Stimulated activated memory B cell treated with anti-CD40 and anti-IgM and Interleukin-4, amounts not matched to agents 10 μg/mL and 1 μg/mL and 100 μg/mL, for 72 hours (primary cell): ENCODE measurements at places on chromosomes 2 and 18.
A peak's percentile ranks its signal among the peaks of the same experiment; 100 is the strongest.

DNA sequence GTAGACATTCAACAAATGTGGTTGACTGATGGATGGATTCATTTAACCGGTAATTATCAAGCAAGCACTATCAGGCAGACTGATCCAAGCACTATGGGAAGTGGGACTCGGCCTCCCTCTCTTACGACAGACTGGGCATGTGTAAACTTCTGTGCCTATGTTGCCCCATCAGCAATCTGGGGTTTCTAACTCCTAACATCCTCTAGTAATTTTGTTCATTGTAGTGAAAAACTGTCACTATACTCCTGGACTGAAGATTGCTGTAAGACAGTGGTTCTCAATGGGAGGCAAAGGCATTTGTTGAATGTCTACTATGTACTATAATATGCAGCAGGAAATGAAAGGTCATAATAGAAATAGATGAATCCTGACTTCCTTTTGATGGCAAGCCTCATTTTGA lies 51.2 kb upstream of the CREB1 start:
- no peak for ATAC-seq
- H3K4me3 ChIP-seq, result no peak overlapping the region
- no peaks in the 10 kb centered on the region for H3K27me3 ChIP-seq
- H3K27ac ChIP-seq, result no peak overlapping the region
- H3K4me1 ChIP-seq, result peaks cover 18% of the 10 kb centered on the region

DNA sequence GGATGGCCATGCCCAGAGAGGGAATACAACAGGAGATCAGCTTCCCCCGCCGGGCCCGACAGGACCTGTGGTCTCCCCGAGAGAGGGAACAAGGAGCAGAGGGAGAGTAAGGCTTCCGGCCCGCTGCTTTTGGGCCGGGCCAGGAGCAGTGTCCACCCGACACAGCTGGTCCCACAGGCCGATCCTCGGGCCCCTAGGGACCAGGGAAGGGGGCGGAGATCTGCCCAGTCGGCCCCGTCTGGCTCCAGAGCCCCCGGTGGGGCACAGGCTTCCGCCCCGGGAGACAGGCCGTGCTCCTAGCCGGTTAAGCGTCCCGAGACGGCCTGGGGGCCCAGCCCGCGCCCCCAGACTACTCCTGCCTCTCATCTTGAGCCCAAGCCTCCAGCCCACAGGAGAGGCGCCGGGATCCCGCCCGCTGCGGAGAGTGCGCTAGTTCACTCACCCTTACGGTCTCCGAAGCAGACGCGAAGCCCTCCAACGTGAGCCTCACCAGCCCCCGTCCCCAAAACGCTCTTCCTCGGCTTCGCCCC lies at the start of gene MCFD2:
Gene MCFD2, minus strand, starts transcription at position 526 of the 530 bp plus-strand sequence. CDS start 6,635 bp downstream, outside the sequence.
- ATAC-seq, result peak; percentile 53
- H3K27me3 ChIP-seq, result no peaks in the 10 kb centered on the region
- H3K4me3 ChIP-seq, result peak within 1 kb of the TSS; percentile 83

GRCh38 chr2:127165539-127165935 lies 54.6 kb downstream of the CYP27C1 start:
- no peak overlapping the region for H3K27ac ChIP-seq
- no peaks in the 10 kb centered on the region for H3K27me3 ChIP-seq
- no peak overlapping the region for H3K4me3 ChIP-seq
- no peak for ATAC-seq
- peaks cover 10% of the 10 kb centered on the region for H3K4me1 ChIP-seq
- no peaks in the 10 kb centered on the region for H3K36me3 ChIP-seq

- peaks cover 18% of the 10 kb centered on the region for H3K36me3 ChIP-seq
- no peaks in the 10 kb centered on the region for H3K4me1 ChIP-seq
- no peaks in the 10 kb centered on the region for H3K27me3 ChIP-seq
- ATAC-seq, result no peak
- H3K27ac ChIP-seq, result no peak overlapping the region
Measured at GRCh38 chr2:227313310-227313709, 11.7 kb upstream of the MFF start.

DNA sequence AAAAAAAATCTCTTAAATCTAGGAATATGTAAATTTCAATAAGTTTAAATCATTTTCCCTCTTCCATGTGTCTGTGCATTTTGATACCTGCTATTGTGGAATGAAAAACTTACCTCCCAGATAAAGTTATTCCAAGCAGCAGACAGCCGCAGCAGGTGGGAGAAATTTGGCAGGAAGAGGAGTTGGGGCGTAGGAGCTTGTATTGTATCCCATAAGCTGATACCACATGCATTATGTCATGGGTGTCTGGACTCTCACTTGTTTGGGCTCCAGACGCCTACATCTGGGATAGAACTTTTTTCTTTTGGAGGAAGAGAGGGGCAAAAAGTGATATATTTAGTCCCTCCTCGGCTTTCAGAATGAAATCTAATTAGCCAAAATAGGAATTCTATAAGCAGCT lies 59.3 kb upstream of the TCF4 start:
- no peak overlapping the region for H3K4me3 ChIP-seq
- H3K4me1 ChIP-seq, result no peaks in the 10 kb centered on the region
- ATAC-seq, result no peak
- no peaks in the 10 kb centered on the region for H3K36me3 ChIP-seq

- ATAC-seq, result no peak
- H3K36me3 ChIP-seq, result no peaks in the 10 kb centered on the region
- peaks cover 9% of the 10 kb centered on the region for H3K27me3 ChIP-seq
- no peak overlapping the region for H3K4me3 ChIP-seq
- H3K27ac ChIP-seq, result no peak overlapping the region
Measured at GRCh38 chr18:24993628-24994027, 358.3 kb downstream of the ZNF521 start.

GRCh38 chr2:152427902-152428301 lies 92.9 kb downstream of the FMNL2 start:
- no peak overlapping the region for H3K27ac ChIP-seq
- ATAC-seq, result no peak
- H3K36me3 ChIP-seq, result no peaks in the 10 kb centered on the region
- no peaks in the 10 kb centered on the region for H3K27me3 ChIP-seq
- no peak overlapping the region for H3K4me3 ChIP-seq

GRCh38 chr2:29209551-29209950 lies 94.3 kb downstream of the CLIP4 start:
- no peaks in the 10 kb centered on the region for H3K4me1 ChIP-seq
- H3K27me3 ChIP-seq, result no peaks in the 10 kb centered on the region
- H3K27ac ChIP-seq, result no peak overlapping the region
- H3K36me3 ChIP-seq, result peaks cover 4% of the 10 kb centered on the region
- ATAC-seq, result no peak
- H3K4me3 ChIP-seq, result no peak overlapping the region

DNA sequence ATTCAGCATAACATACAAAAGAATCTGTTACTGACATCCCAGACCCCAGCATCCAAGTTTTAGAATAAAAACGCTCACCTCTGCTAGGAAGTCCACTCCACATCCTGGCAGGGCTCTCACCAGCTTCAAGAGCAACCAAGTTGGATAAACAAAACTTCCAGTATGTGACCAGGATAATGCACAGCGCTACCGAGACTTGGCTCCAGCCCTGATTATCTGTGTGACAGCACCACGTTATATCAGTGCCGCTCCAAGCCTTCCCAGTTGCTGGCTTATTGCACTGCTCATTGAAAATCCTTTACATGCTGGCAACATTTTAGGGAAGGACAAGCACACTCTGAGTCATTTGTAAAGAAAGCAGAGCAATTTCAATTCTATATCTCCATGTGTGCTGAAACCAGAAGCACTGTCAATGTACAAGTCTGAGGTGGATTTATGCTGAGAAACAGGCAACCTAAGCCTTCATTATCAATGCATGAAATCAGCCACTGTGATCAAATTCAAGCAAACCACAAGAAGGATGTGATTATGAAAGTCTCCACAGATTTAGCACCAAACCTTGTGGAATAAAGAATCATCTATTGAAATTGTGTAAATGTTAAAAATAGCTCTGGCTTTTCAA lies 115.7 kb downstream of the ZNF385B start:
- no peaks in the 10 kb centered on the region for H3K4me1 ChIP-seq
- H3K27me3 ChIP-seq, result peaks cover 10% of the 10 kb centered on the region
- H3K36me3 ChIP-seq, result no peaks in the 10 kb centered on the region
- ATAC-seq, result no peak

DNA sequence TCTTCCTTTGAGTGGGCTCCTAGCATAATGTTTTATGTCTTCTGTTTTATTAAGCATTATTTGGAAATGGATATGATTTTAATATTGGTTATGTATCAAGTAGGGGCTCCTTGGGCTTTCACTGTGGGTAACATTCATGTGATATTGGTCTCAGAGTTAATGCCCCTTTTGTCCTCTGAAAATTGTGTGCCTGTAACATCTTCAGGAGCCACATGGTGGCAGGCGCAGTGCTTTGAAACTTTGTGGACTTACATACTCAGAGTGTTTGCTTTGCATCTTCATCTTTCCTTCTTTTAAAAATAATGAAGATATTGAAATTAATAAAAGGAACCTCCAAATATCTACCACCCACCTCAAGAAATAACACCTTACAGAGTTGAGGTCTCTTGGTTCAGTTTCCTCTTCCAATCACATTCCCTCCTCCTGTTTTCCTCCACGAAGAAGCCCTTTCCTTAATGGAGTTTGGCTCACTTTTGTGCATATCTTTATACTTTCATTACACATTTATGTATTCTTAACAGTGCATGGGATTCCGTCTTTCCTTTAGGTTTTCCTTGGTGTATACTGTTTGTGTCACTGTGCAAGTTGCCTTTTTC lies 73.5 kb downstream of the LIMS1 start:
- H3K4me3 ChIP-seq, result no peak overlapping the region
- ATAC-seq, result no peak
- H3K27me3 ChIP-seq, result no peaks in the 10 kb centered on the region
- peak overlapping the region; percentile 68 for H3K27ac ChIP-seq
- peaks cover 18% of the 10 kb centered on the region for H3K36me3 ChIP-seq
- H3K4me1 ChIP-seq, result peaks cover 62% of the 10 kb centered on the region

DNA sequence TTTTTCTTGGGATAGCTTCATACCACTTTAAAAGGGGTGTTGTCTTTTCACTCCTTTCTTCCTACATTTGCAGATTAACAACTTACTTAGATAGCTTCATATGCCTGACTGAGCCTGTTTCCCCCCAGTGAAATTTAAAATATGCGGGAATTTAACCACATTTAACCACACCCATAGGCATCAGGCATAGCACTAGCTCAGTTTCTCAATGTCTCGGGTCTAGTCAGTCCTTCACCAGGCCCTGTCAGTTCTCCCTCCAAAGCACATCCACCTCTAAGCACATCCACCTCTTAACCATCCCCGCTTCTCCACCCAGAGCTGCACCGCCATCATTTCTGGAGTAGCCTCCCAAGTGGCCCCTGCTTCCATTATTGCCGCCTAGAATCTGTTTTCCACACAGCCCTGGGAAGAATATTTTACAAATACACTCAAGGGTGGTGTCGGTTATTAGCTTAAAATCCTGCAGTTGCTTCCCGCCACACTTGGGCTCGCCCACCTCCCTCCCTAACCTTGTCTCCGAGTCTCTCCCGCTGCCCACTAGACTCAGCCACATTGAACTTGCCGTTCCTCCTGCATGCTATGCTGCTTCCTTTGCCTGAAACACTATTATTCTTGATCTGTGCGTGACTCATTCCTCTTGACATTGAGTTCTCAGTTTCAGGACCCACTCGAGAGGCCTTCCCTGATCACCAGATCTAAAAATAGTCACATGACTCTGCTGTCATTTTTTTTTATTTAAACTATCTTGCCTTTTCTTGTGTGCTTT lies 68.3 kb downstream of the SPTBN1 start:
- no peaks in the 10 kb centered on the region for H3K36me3 ChIP-seq
- H3K4me1 ChIP-seq, result peaks cover 24% of the 10 kb centered on the region
- H3K27me3 ChIP-seq, result peaks cover 8% of the 10 kb centered on the region
- peak overlapping the region; percentile 5 for H3K27ac ChIP-seq

GRCh38 chr2:135265960-135266490 lies 213.9 kb downstream of the RAB3GAP1 start:
- no peak overlapping the region for H3K4me3 ChIP-seq
- no peaks in the 10 kb centered on the region for H3K4me1 ChIP-seq
- no peak for ATAC-seq
- no peak overlapping the region for H3K27ac ChIP-seq
- H3K36me3 ChIP-seq, result peaks cover 14% of the 10 kb centered on the region
- H3K27me3 ChIP-seq, result no peaks in the 10 kb centered on the region

GRCh38 chr2:237083026-237083425 lies 2.7 kb upstream of the COPS8 start:
- H3K4me1 ChIP-seq, result peaks cover 11% of the 10 kb centered on the region
- H3K36me3 ChIP-seq, result no peaks in the 10 kb centered on the region
- ATAC-seq, result no peak
- no peaks in the 10 kb centered on the region for H3K27me3 ChIP-seq

- peaks cover 55% of the 10 kb centered on the region for H3K4me1 ChIP-seq
- peaks cover 7% of the 10 kb centered on the region for H3K36me3 ChIP-seq
- no peaks in the 10 kb centered on the region for H3K27me3 ChIP-seq
- peak overlapping the region; percentile 84 for H3K4me3 ChIP-seq
- H3K27ac ChIP-seq, result peak overlapping the region; percentile 88
Measured at GRCh38 chr2:88692187-88692586, 714 bp downstream of the RPIA start.

- H3K4me3 ChIP-seq, result no peak overlapping the region
- peaks cover 10% of the 10 kb centered on the region for H3K4me1 ChIP-seq
- peaks cover 38% of the 10 kb centered on the region for H3K36me3 ChIP-seq
- peak overlapping the region; percentile 64 for H3K27ac ChIP-seq
Measured at GRCh38 chr2:43305012-43305411, 78.6 kb upstream of the ZFP36L2 start.

GRCh38 chr2:20675701-20676352 lies 8.9 kb downstream of the GDF7 start:
- peaks cover 77% of the 10 kb centered on the region for H3K4me1 ChIP-seq
- peak overlapping the region; percentile 63 for H3K4me3 ChIP-seq
- H3K27ac ChIP-seq, result peak overlapping the region; percentile 90
- no peaks in the 10 kb centered on the region for H3K27me3 ChIP-seq

GRCh38 chr2:234291765-234292204 lies 205.1 kb downstream of the ARL4C start:
- H3K36me3 ChIP-seq, result no peaks in the 10 kb centered on the region
- peak overlapping the region; percentile 79 for H3K27ac ChIP-seq
- peak overlapping the region; percentile 2 for H3K4me3 ChIP-seq
